Mesangial cell (primary cell): ENCODE measurements at places on chromosomes 4 and X. TPM values are rescaled to one million over a fixed set of nuclear protein-coding genes. Genes with fewer than 3 reads are reported as not detected.

GPRASP2 gene
- 5.4 and 9.0 TPM in 2 replicates for total RNA-seq

MPC1L gene
- not detected in 2 replicates for total RNA-seq

TRIM75 gene
- total RNA-seq: not detected in 2 replicates

CXCL6 gene
- total RNA-seq: 6.2 and 6.7 TPM in 2 replicates

ZNF718 gene
- total RNA-seq: 2.9 and 3.4 TPM in 2 replicates

IDUA gene
- 2.0 and 20.7 TPM in 2 replicates for total RNA-seq

PSAPL1 gene
- total RNA-seq: not detected in 2 replicates

FRAS1 gene
- 4.4 and 32.2 TPM in 2 replicates for total RNA-seq

RGS12 gene
- 14.3 and 15.6 TPM in 2 replicates for total RNA-seq
